ENCODE measurements at places on chromosomes 12 and 14.

DNA sequence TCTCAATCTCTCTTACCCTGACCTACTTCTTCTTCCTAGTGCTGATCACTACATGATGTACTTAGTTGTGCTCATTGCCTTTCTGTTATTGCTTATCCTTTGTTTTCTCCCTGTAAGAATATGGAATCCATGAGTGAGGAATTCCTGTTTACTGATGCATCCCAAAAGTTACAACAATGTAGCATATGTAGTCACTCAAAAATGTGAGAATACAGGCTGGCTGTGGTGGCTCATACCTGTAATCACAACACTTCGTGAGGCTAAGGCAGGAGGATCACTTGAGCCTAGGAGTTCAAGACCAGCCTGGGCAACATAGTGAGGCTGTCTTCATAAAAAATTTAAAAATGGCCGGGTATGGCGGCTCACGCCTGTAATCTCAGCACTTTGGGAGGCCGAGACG, 8.0 kb upstream of the WDR20 start:
- DNase-seq: no peak

DNA sequence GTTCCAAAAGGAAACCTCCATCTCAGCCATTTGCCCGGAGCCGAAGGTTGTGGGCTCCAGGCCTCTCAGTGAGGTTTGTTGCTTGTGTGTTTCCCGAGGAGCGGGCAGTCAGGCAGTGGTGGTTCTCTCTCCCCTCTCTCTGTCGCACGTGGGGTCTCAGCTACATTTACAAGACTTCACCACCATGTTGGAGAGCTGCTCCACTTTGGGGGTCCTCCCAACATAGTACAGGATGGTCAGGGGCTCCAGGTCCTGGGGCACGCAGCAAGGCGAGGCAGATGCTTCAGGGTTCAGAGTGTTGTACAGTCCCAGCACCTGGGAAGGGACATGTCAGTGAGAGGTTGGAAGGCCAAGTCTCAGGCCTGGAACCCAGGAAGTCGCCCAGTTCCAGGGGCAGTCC, 22.8 kb downstream of the TGFB3 start:
- no peak for DNase-seq

DNA sequence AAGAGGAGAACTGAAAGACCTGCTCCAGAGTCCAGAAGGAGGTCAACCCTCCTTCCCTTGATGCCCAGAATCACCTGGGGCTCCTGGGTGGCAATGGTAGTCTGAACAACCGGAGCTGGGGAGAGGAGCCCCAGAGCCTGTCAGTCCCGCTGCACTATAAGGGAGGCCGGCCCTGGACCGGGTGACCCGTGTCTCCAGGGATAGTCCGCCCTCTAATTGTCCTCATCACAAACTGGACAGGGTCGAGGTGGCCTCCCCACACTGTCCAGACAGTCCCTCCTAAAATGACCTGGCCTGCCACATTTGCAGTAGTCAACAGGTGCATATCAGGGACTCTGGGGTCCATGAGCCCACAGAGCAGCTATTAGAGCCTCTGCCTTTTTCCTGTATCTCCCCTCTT, 43.2 kb downstream of the HSD17B6 start:
- DNase-seq: no peak

DNA sequence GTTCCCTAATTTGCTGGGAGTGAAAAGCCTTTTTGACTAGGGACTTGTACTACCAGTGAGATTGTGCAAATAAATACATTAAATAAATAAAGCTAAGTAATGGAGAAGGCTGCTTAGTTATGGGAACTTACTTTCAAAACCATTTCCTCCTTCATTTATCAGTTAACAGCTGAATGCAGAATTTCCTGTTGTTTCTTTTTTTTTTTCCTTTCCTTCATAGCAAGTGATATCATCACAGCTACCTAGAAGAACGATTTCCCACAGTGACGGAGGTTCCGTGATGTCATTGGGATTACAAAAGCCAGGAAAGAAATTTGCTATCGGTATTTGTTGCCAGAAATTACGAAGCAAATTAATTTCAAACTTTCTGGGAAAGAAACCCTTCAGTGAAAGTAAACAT, 42.1 kb upstream of the SOCS2 start:
- DNase-seq: no peak
